Activated naive CD4-positive, alpha-beta T cell treated with anti-CD3 and anti-CD28 coated beads for 36 hours (primary cell): ENCODE measurements at places on chromosomes 3 and 15.

GRCh38 chr15:70859998-70860397 is 6.0 kb upstream of the LARP6 start:
- H3K4me3 ChIP-seq: no peak overlapping the region
- no peak for DNase-seq
- H3K27ac ChIP-seq: no peak overlapping the region
- no peaks in the 10 kb centered on the region for H3K4me1 ChIP-seq
- H3K27me3 ChIP-seq: peaks cover 21% of the 10 kb centered on the region

DNA sequence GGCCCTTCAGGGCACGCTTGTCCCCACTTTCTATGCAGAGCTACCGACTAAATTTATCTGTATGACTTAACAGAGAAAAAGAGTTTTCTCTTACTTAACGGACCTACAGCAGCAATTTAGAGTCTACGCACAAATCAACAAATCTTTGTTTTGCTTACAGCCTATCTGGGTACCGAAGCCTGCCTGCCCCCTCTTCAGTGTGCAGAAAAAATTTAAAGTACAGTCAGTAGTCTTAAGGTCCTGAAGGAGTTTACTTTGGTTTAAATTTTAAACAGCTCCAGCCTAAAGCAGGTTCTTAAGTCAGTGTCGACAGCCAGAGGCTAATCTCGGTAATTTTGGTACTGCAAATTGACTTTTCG is 570 bp downstream of the SACM1L start:
- peak overlapping the region; percentile 90 for H3K27ac ChIP-seq
- peak overlapping the region; percentile 83 for H3K4me3 ChIP-seq
- H3K36me3 ChIP-seq: peaks cover 27% of the 10 kb centered on the region
- H3K27me3 ChIP-seq: peaks cover 3% of the 10 kb centered on the region

DNA sequence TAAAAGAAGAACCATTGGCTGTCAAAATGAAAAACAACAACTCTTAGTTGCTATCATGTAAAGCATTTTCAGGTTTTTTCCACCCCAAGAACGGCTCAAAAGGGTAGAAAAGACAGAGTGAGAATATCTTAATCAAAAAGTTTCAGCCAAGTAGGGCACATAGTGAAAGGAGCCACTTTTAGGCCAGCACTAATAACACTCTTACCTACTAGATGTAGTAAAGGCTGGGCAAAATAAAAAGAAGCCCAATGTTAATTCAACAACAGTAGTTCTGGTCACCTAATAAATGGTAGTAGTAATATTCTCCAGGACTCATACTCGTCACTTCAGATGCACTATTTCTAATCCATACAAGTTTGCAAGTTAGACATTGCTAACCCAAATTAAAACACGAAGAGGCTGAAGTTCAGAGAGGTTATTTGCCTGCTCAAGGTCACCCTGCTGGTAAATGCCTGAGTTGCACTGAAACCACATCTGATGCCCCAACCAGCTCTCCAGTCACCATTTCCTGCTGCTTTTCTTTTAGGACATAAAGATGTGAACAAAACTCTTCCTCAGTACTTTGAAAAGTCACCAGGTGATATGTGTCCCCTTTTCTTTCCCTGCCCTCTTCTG is 7.5 kb downstream of the GOLIM4 start:
- no peak overlapping the region for H3K4me3 ChIP-seq
- H3K27ac ChIP-seq: no peak overlapping the region
- H3K27me3 ChIP-seq: peaks cover 26% of the 10 kb centered on the region
- no peaks in the 10 kb centered on the region for H3K36me3 ChIP-seq
- H3K4me1 ChIP-seq: no peaks in the 10 kb centered on the region

GRCh38 chr3:142003291-142003690 is 126.8 kb downstream of the ATP1B3 start:
- no peaks in the 10 kb centered on the region for H3K4me1 ChIP-seq
- DNase-seq: no peak
- no peak overlapping the region for H3K4me3 ChIP-seq
- no peak overlapping the region for H3K27ac ChIP-seq

DNA sequence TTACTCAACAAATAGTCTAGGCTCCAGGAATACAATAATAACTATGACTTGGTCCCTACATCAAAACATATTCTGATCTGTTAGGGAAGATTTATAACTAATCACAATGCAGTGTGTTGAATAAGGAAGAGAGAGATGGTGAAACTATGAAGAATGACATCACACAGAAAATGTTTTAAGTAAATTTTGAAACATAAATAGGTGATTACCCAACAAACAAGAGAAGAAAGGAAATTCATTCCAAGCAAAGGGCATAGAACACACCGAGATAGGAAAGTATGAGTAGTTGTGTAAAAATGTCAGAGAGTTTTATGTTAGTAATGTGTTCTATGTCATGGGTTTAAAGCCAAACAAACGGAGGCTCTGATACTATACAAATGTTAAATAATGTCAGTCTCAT is 13.4 kb downstream of the SEC62 start:
- no peak overlapping the region for H3K4me3 ChIP-seq
- peaks cover 23% of the 10 kb centered on the region for H3K4me1 ChIP-seq
- peak overlapping the region; percentile 12 for H3K27ac ChIP-seq
- no peaks in the 10 kb centered on the region for H3K27me3 ChIP-seq
- no peak for DNase-seq

DNA sequence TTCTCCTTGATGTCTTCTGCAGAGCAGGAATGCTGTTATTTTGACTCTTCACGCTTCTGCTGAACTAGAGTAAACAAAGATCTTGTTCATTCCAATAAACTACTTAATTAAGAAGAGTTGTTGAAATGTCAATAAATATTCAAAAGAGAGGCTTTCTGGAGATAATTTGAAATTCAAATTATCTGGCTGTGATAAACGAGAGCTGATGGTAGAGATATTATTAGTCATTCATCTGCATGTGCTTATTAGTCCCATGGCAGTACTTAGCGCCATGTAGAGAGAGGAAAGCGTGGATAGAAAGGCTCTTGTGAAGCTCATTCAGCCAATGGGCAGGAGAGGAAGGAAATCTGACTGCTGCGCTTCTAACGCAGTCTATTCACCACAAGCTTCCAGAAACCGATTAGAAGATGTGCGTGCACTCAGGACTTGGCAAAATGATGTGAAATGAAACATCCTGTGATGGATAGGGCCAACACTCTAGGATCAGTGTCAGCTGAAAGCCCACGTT is 251.1 kb downstream of the GABRB3 start:
- H3K4me1 ChIP-seq: no peaks in the 10 kb centered on the region
- no peak overlapping the region for H3K27ac ChIP-seq
- no peaks in the 10 kb centered on the region for H3K36me3 ChIP-seq
- H3K4me3 ChIP-seq: no peak overlapping the region

DNA sequence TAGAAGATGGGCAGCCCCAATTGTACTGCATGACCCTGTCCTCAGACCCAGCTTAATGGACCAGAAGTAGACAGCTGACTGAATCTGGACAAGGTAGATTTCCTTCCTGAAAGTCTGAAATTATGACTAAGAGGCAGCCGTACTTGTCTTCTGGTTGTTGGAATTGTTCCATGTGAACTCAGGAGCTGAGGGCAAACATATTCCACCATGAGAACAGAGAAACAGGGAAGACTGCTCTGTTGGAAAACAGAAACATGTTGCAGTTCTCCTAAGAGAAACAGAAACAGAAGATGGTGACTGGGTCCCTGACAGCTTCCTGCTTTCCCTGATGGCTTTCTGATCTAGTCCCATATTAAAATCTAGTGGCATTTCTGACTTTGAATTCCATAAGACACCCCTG is 24.1 kb downstream of the POPDC2 start:
- H3K36me3 ChIP-seq: peaks cover 13% of the 10 kb centered on the region
- no peak for DNase-seq
- peaks cover 26% of the 10 kb centered on the region for H3K4me1 ChIP-seq
